ENCODE measurements at places on chromosomes 2 and 18.

DNA sequence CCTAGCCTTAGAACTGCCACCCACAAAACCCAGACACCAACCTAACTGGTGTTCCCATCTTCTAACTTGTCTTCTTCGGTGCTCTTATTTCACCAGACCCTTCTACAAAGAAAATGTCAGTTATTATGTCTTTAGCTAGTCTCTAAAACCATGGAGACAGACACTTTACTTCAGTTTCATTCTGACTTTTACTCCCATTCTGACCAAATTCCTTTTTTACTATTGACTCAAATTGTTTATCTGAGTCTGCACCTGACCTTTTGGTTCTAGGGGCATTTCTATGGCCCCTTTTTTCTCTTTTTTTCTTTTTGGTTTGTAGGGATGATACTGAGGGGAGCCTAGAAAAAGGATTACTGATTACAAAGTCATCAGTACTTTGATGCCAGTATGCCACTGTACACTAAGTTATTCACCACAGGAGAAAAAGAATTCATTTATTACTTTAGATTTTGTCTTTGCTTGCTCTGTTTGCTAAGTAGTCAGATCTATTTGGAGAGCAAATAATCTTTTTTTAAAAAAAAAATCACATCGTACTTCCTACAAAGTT lies 6.8 kb upstream of the SLC1A4 start:
- DNase-seq: no peak

GRCh38 chr18:62741118-62741566 lies 25.8 kb downstream of the PHLPP1 start:
- no peak for DNase-seq

DNA sequence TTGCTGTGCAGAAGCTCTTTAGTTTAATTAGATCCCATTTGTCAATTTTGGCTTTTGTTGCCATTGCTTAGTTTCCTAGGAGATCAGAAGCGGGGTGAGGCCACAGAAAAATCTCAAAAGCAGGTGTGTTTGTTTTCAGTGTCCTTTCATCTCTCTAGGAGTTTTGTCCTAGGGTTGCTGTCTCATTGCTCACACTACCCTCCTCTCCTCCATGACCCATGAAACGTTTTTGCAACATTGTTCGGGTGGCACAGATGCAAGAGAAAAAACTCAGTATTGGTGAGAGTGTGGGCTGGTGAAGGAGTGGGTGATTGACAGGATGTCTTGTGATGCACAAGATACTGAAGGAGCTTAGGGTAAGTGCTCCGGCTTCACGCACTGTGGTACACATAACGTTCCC lies 103.6 kb downstream of the LYPD1 start:
- no peak for DNase-seq

DNA sequence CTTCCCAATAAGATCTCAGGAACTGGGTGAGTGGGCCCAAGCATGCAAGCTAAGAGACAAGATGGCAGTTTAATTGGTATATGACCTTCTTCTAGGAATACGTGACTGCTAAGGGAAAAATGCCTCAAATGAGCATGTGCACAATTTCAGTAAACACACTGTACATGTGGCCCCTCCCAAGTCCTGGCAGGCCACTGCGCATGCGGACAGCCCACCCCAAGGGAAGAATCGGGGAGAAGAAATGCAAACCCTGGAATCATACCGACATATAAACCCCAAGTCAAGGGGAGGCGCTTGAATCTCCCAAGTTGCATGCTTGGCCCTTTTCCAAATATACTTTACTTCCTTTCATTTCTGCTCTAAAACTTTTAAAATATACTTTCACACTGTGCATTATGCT lies 15.2 kb upstream of the CCDC93 start:
- no peak for DNase-seq

- no peak for DNase-seq
Measured at GRCh38 chr2:239201531-239201876, 199.3 kb downstream of the HDAC4 start.
